ENCODE measurements at places on chromosomes 13 and 19. TPM values are rescaled to one million over a fixed set of nuclear protein-coding genes. Genes with fewer than 3 reads are reported as not detected.

DNA sequence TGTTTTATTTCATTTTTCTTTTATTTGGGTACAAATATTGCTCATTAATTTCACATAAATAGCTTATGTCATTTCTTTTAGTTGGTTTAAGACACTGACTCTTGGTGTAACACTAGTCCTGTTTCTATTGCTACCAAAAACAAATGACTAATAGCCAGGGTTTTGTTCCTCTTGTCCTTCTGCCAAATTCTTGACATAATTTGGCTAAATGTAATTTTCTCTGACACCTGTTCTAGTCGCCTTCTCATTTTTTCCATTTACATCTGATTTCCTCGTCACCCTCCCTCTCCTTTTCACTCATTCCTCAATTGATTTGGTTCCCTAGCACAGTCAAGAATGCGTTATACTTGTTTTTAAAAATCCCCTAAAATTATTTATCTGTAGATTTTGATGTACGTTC, 1718.7 kb downstream of the EFNB2 start:
- H3K4me3 ChIP-seq = no peak overlapping the region
- H3K27ac ChIP-seq = no peak overlapping the region
- no peak for DNase-seq
- H3K4me1 ChIP-seq = no peaks in the 10 kb centered on the region
- H3K27me3 ChIP-seq = no peaks in the 10 kb centered on the region
- H3K36me3 ChIP-seq = no peaks in the 10 kb centered on the region

DNA sequence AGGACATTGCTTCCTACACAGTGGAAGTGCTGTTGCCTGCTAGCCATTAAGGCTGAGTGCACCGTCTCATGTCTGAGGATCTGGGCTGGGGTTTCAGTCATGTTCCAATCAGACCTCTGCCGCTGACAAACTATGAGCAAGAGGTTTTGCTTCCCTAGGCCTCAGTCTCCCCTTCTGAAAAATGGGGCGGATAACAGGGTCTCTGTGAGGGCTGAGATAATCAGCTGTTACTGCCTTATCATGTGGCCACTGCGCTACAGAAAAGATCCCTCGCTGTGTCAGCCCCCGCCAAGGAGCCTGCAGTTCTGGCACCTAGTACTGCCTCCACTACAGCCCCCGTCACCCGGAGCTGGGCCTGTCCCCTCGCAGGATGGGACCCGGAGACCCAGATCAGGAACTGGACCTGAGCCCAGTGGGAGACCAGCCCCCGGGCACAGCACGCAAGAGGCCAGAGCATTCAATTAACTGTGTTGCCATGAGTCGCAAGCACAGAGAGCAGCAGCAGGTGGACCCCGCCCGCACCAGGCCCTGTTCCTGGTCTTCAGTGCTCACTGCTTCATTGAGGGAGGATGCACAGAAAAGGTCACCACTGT, 3.0 kb upstream of the PNKP start:
- no peaks in the 10 kb centered on the region for H3K27me3 ChIP-seq
- H3K36me3 ChIP-seq = peaks cover 1% of the 10 kb centered on the region
- DNase-seq = no peak
- H3K27ac ChIP-seq = peak overlapping the region; percentile 82

- no peak overlapping the region for H3K27ac ChIP-seq
- no peaks in the 10 kb centered on the region for H3K27me3 ChIP-seq
- H3K36me3 ChIP-seq = no peaks in the 10 kb centered on the region
- DNase-seq = no peak
Observed at GRCh38 chr19:49338023-49338677, 2.9 kb downstream of the CD37 start.

DNA sequence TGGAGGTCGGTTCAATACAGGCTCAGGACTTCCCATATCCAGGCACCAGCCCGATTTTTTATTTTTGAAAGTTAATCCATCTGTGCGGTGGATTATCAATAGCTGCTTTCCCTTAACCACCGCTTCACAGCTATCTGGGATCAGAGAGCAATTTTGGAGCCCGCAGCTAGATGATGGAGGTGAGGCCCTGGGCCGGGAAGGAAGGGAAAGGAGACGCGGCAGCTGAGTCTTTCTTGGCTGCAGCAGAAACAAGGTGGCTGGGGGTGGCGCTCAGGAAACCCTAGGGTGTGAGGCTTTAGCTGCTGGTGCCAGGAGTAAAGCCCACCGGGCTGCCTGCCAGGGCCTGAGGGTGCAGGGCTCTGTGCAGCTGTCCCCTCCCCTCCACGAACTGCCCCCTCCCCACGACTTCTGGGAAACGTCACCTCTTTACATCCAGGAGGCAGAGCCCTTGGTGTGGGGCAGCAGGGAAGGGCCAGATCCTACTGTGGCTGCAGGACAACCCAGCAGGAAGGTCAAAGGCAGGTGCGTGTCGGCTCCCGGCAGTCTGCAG, 307.0 kb downstream of the ZNF536 start:
- H3K27me3 ChIP-seq = peaks cover 23% of the 10 kb centered on the region
- H3K27ac ChIP-seq = no peak overlapping the region
- H3K4me1 ChIP-seq = peaks cover 7% of the 10 kb centered on the region
- H3K36me3 ChIP-seq = no peaks in the 10 kb centered on the region
- no peak for DNase-seq

- H3K4me1 ChIP-seq = no peaks in the 10 kb centered on the region
- no peaks in the 10 kb centered on the region for H3K27me3 ChIP-seq
- no peak overlapping the region for H3K4me3 ChIP-seq
Observed at GRCh38 chr13:32542221-32542620, 3.6 kb upstream of the N4BP2L2 start.

DNA sequence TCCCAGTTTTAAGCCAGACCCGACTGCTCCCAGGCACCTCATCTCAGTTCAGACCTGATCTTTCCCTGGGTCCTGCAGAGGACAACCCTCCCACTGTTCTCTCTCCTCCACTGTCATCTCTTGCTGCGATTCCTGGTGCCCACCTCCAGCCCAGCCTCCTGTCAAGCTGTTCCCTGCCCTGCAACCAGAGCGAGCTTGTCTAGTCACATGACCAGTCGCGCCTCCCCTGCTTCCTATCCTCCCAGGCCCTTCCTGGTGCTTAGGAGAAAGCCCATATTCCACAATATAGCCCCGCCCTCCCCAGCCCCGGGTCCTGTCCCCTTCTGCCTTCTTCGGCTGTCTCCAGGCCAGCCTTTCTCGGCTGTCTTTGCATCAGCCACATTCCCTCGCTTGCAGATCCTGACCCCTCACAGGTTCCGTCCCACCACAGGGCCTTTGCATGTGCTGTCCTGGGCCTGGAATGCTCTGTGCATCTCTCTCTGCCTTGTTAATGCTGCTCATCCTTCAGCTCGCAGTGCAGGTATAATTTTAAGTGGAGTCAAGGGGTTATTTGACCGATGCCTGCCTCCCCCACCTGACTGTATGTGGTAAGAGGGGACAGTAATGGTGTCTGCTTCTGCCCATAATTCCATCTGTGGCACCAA, 88.8 kb downstream of the IER2 start:
- no peaks in the 10 kb centered on the region for H3K27me3 ChIP-seq
- H3K4me1 ChIP-seq = no peaks in the 10 kb centered on the region
- DNase-seq = no peak
- no peak overlapping the region for H3K27ac ChIP-seq
- no peaks in the 10 kb centered on the region for H3K36me3 ChIP-seq

- H3K4me3 ChIP-seq = peak overlapping the region; percentile 38
- no peaks in the 10 kb centered on the region for H3K27me3 ChIP-seq
- no peak for DNase-seq
- H3K36me3 ChIP-seq = no peaks in the 10 kb centered on the region
- H3K4me1 ChIP-seq = no peaks in the 10 kb centered on the region
Observed at GRCh38 chr13:113152984-113153809, 5.3 kb upstream of the PROZ start.

GRCh38 chr13:27953676-27954405, 15.3 kb downstream of the CDX2 start:
- peak overlapping the region; percentile 67 for H3K27ac ChIP-seq
- H3K36me3 ChIP-seq = no peaks in the 10 kb centered on the region
- peaks cover 9% of the 10 kb centered on the region for H3K4me1 ChIP-seq
- H3K4me3 ChIP-seq = peak overlapping the region; percentile 52

DNA sequence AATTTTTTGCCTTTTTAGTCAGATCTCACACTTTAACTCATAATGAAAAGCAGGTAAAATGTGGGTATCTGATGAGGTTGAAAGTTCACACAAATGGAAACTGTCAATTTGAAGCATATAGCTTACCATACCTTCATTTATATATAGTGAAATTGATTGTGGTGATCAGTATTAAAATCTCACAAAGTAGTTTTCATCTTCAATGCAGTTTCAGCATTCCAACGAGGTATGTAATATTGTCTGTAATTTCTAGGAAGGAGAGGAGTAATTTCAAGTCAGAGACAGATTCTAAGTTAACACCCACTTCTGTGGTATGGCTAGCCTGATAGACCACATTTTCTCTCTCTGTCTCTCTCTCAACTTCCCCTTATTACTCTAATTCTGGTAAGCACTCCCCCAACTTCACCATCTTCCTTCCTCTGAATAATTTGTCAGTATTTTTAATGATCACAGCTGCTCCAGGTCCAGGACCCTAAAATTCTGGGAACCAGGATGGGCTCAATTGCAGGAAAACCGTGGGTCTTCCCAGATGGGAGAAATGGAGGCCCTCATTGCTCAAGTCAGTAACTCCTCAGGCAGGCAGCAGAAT, 455.7 kb downstream of the FGF9 start:
- no peaks in the 10 kb centered on the region for H3K4me1 ChIP-seq
- no peak for DNase-seq
- H3K4me3 ChIP-seq = no peak overlapping the region
- no peaks in the 10 kb centered on the region for H3K27me3 ChIP-seq
- H3K27ac ChIP-seq = no peak overlapping the region
- H3K36me3 ChIP-seq = no peaks in the 10 kb centered on the region

DNA sequence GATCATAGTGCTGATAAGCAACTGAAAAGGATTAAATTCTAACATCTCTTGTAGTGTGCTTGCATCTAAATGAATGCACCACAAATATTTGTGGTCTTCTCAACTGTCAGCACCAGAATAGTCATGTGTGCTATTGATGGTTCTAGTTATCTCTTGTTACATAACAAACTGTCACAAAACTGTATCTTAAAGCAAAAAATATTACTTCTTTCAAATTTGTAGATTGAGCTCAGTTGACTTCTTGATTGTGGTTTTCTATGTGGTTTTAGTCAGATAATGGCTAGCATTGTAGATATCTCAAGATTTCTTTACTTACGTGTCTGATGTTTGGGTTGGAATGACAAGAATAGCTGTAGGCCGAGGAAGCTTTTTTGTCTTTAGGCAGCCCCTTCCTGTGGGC, 431.3 kb downstream of the SLITRK6 start:
- DNase-seq = no peak
- no peaks in the 10 kb centered on the region for H3K4me1 ChIP-seq
- no peak overlapping the region for H3K4me3 ChIP-seq
- H3K36me3 ChIP-seq = no peaks in the 10 kb centered on the region
- no peaks in the 10 kb centered on the region for H3K27me3 ChIP-seq
- H3K27ac ChIP-seq = no peak overlapping the region

- H3K4me1 ChIP-seq = peaks cover 3% of the 10 kb centered on the region
- no peak for DNase-seq
- no peak overlapping the region for H3K4me3 ChIP-seq
- H3K27me3 ChIP-seq = no peaks in the 10 kb centered on the region
- no peak overlapping the region for H3K27ac ChIP-seq
Observed at GRCh38 chr13:113293686-113294085, 3.4 kb upstream of the LAMP1 start.

GRCh38 chr13:39929583-39929982, 274.1 kb downstream of the COG6 start:
- H3K27me3 ChIP-seq = no peaks in the 10 kb centered on the region
- H3K36me3 ChIP-seq = no peaks in the 10 kb centered on the region
- H3K27ac ChIP-seq = no peak overlapping the region
- H3K4me1 ChIP-seq = no peaks in the 10 kb centered on the region

GRCh38 chr19:2678044-2678671, 24.3 kb downstream of the GNG7 start:
- H3K36me3 ChIP-seq = no peaks in the 10 kb centered on the region
- no peaks in the 10 kb centered on the region for H3K4me1 ChIP-seq
- H3K27ac ChIP-seq = no peak overlapping the region
- no peaks in the 10 kb centered on the region for H3K27me3 ChIP-seq
- no peak for DNase-seq

GRCh38 chr19:54094426-54095000, 6.1 kb downstream of the OSCAR start:
- no peaks in the 10 kb centered on the region for H3K27me3 ChIP-seq
- no peak overlapping the region for H3K4me3 ChIP-seq
- peaks cover 12% of the 10 kb centered on the region for H3K4me1 ChIP-seq

DNA sequence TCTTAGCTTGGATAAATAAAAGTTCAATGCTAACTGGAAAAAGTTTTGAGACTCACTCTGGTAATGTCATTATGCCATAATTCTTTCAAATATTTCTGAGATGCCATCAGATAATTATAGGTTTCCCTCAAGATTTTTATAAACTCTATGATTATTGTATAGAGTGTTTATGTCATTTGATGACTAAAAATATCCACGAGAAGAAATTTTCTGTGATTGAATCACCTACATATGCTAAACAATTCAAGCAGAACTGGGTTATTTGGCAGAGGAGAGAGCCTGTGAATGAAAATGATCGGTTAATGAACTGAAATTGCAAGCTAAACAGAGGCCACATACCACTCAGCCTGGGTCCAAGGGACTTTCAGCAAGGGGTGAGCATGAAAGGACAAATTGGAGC, 92.6 kb upstream of the TSC22D1 start:
- no peaks in the 10 kb centered on the region for H3K36me3 ChIP-seq
- no peak overlapping the region for H3K4me3 ChIP-seq
- DNase-seq = no peak
- no peaks in the 10 kb centered on the region for H3K27me3 ChIP-seq
- H3K27ac ChIP-seq = no peak overlapping the region
- H3K4me1 ChIP-seq = no peaks in the 10 kb centered on the region

- no peak for DNase-seq
- H3K4me1 ChIP-seq = no peaks in the 10 kb centered on the region
- H3K4me3 ChIP-seq = no peak overlapping the region
Observed at GRCh38 chr19:6253954-6254733, 25.6 kb downstream of the MLLT1 start.

DNA sequence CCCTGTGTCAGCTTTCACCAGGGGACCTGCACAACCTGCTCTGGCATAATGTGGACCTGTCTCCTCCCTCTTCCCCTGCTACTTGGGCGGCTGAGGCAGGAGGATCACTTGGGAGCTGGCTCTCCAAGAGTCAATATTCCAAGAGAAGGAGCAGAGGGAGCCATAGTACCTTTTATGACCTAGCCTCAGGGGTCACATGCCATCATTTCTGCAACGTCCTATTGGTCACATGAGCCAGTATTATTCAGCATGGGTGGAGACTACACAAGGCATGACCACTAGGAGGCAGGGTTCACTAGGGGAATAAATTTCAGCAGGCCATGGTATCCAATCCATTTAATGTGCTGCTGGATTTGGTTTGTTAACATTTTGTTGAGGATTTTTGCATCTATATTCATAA, 12.0 kb upstream of the SHFL start:
- no peaks in the 10 kb centered on the region for H3K4me1 ChIP-seq
- H3K27me3 ChIP-seq = no peaks in the 10 kb centered on the region
- no peak overlapping the region for H3K4me3 ChIP-seq
- no peaks in the 10 kb centered on the region for H3K36me3 ChIP-seq
- H3K27ac ChIP-seq = no peak overlapping the region
- DNase-seq = no peak

DMKN gene
- 5.6 TPM for total RNA-seq

PNKP gene
- total RNA-seq = 76.7 TPM

METTL21C gene
- total RNA-seq = not detected

GPR4 gene
- total RNA-seq = 0.23 TPM

CYP4F12 gene
- total RNA-seq = 1.7 TPM

CNN1 gene
- 0.98 TPM for total RNA-seq

STAP2 gene
- 10.0 TPM for total RNA-seq

PRKCG gene
- total RNA-seq = 2.5 TPM

FCER2 gene
- total RNA-seq = 0.15 TPM

SLC7A1 gene
- 63.3 TPM for total RNA-seq

PDX1 gene
- total RNA-seq = 3.4 TPM

PCSK4 gene
- total RNA-seq = 9.9 TPM

Data from Panc1 (cell line).